ENCODE measurements at places on chromosomes 2 and 18.

GRCh38 chr2:46751897-46752296 is 163.7 kb downstream of the MCFD2 start:
- DNase-seq, result no peak

DNA sequence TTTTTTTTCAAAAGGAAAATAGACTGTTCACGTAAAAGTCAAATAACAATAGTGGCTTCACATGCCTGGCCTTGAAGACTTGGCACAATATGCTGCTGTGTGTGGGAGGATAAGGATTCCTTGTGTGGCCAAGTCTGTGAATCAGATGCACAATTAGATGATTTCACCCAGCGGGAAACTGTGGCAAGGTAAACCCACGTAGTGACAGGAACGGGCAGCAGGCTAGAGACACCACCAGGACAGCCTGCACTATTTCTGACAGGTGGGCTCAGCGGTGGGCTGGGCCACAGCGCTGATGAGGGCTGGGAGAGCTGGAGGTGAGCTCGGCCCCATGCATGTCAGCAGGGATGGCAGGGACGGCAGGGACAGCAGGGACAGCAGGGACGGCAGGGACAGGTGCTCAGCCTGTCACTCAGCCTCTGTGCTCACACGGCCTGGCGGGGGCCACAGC is 21.6 kb downstream of the SNORC start:
- peak; percentile 72 for DNase-seq

DNA sequence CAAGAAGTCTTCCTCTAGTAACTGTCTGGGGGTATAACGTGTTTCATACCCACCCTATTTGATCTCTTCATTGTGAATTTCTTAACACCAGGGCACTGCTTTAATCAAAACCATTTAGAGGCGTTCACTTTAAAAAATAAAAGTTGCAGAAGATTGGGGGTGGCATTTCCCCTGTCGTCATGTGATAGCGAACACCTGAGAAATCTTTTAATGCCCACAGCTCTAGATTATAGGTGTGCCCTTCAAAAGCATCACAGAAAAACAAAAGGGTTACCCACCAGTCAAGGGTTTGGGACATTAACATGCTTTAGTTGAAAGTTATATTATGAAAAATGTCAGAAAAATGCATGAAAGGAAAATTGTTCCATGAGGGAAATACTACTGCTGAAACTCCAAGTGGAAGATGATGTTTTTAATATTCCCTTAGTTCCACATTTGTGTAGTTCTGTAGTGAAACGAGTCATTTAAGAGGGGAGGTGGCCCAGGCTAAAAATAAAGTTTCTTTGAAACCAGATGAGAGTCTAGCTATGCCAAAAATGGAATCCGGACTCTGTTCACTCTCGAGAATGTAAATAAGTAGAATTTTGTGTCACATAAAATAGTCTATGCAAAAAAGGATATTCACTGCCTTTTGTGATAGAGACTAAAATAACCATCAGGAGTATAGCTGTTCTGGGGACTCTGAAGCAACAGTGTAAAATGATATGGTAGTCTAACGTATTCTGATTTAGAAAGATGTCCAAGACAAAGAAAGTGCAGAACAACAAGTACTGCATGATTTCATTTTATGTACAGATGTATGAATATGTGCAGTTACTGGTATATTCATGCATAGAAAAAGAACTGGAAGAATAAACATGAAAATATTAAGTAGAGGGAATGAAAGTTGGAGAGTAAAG is 95.3 kb downstream of the TMEM247 start:
- DNase-seq, result no peak

- no peak for DNase-seq
Observed at GRCh38 chr18:39724652-39725051, 2159.1 kb upstream of the CELF4 start.

DNA sequence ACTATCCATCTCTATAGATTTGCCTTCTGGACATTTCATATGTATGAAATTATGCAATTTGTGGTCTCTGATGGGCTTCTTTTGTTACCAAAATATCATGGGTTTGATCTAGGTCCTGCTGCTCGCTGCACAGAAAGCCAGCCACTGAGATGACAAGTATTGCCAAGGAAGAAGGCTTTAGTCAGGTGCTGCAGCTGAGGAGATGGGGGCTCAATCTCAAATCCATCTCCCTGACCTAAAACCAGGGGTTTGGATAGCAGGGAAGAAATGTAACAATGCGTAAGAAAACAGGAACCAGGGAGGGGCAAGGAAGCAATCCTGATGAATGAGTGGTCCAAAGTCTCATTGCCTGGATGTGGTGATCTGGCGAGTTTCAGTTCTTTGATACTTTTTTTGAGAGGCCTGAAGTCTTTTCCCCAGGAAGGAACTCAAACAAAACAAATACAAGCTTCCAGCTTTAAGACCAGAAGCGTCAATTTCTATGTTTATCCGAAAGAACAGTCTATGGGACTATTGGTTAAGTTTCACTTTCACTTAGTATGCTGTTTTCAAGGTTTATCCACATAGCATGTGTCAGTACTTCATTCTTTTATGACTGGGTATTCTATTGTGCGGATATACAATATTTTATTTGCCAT is 3.4 kb upstream of the CKAP2L start:
- DNase-seq, result no peak

- DNase-seq, result no peak
Observed at GRCh38 chr2:241911551-241911950, 42.0 kb downstream of the RTP5 start.
